ENCODE measurements at places on chromosomes 13 and 19.

DNA sequence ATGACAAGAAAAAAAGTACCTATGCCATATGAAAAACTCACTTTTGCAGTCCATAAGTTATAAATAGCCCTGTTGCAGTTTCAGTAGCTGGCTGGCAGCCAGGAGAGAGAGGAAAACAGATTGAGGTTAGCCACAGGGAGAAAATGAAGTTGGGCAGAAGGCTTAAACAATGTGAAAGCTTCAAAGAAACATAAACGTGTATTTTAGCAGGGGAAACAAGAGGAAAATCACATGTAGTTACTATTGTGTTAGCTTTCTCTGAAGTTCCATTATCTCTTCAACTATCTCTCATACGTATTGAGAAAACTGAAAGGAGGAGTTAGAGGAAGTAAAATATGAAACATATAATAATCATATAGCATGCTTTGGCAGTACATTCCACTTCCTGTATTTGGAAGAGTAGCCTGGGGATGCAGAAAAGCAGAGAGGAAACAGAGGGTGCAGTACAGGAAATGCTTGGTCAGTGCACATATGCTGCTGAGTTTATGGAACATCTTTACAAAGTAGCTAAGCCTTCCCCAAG lies 1551.1 kb downstream of the EFNB2 start:
- DNase-seq = no peak

DNA sequence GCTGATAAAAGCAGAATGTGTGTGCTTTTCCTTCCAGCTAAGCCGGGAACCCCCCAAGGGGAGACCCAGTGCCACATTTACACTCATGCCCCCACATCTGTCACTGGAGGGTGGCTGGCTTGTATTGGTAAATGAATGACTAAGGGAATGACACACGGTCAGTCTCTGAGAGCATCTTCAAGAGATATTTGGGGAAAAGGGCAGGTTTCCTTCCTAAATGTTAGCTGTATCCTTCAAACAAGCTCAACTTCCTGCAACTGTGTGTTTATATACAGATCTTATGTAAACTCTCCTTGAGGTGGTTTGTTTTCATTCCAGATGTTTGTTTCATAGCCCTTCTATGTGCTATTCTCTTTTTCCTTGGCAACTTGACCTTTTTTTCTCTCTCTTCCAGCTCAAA lies 192.6 kb downstream of the COL4A1 start:
- no peak for DNase-seq

DNA sequence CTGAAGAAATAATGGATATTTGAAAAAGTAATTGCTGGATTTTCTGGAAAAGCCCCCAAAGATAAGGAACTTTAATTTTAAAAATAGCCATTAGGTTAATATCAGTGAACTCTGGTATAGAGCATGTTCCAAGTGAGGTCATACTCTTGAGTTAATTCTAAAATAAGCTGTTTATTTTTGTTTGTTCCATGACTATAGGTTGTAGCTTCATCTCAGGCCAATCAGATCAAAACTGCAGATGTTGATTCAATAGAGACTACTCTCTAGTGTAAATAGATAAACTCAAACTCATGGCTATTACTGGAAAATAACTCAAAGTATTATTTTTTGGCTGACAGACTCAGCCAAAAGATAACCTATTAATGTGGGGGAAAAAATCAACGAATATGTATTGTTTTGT lies 815.1 kb downstream of the DIAPH3 start:
- DNase-seq = no peak

DNA sequence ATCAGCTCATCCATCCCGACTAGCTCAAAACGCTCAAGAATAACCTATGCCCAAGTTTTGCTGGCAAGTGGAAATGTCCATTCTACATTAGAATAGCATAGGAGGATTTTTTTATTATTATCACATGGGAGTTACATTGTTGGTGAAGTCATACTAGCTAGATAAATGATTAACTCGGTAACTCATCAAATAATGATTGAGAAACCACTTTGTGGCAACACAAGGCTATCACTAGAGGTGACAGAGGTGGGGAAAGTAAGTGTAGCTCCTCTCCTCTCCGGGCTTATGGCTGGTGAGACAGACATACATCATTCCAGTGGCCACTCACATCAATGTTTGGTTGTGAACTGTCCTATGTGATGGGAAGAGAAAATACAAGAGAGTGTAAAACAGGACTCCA lies 161.6 kb downstream of the ZIC5 start:
- DNase-seq = no peak

- DNase-seq = no peak
Measured at GRCh38 chr13:51520524-51520923, 63.7 kb upstream of the WDFY2 start.

DNA sequence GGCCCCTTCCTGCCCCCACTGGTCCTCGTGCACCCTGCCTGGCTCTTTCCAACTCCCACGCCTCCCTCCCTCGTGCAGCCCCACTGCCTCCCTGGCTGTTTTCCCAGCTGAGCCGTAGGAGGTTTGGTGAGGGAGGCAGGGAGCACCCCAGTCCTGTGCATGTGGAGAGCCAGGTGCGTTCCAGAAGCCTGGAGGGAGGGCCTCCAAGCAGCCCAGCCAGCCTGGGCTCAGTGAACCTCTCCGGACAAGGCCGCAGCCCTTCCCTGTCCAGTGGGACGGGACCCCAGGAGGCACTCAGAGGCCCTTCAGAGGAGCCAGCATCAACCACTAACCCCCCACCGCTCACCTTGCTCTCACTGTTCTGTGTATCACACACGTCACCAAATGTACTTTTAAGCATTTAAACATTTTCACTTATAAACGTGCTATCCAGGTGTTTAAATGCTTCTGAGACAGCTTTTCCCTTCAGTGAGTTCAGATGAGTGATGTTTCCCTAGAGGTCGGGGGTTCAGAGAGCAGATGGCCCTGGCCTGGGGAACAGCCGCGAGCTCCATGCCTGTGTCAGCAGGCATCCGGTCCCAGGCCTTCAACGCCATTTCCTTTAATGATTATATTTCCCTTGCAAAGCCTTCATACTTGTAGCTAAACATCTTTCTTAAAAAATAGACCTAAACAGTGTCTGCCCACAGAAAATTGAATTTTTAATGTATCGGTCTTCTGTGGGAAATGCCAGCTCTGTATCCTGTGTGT lies 122.6 kb downstream of the ATP11A start:
- DNase-seq = no peak

GRCh38 chr13:31965361-31966066 lies 66.1 kb upstream of the FRY start:
- DNase-seq = no peak

DNA sequence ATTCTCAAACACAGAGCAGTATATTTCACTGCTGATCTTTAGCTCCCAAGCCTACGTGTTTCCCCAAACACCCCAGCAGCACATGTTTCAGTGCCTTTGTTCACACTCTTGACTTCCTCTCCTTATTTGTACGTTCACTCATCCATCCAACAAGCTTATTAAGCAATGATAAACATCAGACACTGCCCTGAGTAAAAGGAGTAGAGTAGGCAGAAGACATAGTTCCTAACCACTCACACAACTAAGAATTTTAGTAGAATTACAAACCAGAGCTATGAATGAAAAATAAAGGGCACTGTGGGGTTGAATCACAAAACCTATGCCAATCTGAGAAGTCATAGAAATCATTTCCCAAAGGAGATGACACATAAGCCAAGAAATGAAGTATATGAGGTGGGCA lies 213.5 kb downstream of the DIAPH3 start:
- DNase-seq = no peak

- no peak for DNase-seq
Measured at GRCh38 chr19:6239871-6240676, 39.7 kb downstream of the MLLT1 start.

DNA sequence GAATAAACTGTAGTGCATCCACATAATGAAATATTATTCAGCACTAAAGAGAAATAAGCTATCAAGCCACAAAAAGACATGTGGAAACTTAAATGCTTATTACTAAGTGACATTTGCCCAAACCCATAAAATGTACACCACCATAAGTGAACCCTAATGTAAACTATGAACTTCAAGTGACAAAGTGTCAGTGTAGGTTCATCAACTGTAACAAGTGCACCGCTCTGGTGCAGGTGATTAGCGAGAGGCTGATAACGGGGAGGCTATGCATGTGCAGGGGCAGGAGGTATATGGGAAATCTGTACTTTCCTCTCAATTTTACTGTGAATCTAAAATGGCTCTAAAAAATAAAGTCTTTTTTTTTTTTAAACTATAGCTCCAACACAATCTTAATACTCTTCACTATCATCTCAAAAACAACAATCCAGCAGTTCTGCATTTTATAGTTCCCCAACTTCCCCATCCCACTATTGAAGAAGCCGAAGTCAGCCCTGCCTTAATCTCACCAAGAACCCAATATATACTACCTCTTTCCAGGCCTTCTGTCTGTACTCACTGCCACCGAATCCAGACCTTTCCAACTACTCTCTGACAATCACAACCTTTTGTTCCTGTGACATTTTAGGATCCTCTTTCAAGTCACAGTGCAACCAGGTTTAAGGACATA lies 22.6 kb downstream of the ELF1 start:
- no peak for DNase-seq

DNA sequence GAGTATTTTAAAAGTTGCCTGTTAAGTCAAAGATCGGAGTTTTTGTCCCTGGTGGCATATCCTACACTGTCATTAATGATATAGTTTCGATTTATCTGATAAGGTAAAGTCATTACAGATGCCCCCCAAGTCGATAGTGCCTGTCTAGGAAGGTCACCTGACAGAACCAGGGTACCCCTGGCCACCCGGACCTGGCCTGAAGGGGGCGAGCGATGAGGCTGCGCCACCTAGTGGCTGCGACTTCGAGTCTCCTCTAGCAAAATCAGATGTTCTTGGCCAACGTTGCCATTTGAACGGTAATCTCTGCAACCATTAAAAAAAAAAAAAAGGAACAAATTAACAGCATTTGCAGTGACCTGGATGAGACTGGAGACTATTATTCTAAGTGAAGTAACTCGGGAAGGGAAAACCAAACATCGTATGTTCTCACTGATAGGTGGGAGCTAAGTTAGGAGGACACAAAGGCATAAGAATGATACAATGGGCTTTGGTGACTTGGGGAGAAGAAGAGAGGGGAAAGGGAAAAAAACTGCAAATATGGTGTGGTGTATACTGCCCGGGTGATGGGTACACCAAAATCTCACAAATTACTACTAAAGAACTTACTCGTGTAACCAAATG lies 565.1 kb downstream of the LIG4 start:
- DNase-seq = no peak

DNA sequence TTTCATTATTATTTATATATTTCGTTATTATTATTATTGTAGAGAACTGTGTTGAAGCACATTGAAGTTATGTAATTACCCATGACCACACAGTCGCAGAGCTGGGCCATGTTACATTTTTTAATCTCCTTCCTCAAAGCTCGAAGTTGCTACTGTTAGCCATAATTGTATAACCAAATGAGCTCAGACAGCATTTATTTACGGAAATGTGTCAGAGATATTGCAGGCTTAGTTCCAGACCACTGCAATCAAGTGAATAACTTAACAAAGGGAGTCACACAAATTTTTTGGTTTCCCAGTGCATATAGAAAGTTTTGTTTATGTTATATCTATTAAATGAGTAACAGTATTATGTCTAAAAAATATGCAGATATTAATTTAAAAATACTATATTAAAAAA lies 147.1 kb upstream of the SLITRK1 start:
- DNase-seq = no peak

- DNase-seq = no peak
Measured at GRCh38 chr13:87331178-87331577, 340.0 kb upstream of the SLITRK5 start.

DNA sequence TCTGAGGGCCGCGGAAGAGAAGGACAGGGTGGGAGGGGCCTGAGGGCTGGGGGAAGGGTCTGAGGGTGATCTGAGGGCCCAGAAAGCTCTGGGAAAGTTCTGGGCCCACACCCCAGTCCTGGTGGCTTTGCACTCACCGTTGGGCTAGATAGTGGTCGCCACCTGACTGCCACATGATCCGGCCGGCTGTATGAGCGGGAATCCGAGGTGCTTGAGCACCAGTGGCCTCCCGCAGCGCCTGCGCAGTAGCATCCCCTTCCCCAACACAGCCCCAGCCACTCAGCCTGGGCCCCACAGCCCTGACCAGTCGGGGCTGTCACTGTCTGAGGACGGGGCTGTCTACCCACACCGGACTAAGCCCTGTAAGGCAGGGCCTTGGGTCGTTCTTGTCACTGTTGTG lies 15.0 kb downstream of the PRODH2 start:
- DNase-seq = no peak

DNA sequence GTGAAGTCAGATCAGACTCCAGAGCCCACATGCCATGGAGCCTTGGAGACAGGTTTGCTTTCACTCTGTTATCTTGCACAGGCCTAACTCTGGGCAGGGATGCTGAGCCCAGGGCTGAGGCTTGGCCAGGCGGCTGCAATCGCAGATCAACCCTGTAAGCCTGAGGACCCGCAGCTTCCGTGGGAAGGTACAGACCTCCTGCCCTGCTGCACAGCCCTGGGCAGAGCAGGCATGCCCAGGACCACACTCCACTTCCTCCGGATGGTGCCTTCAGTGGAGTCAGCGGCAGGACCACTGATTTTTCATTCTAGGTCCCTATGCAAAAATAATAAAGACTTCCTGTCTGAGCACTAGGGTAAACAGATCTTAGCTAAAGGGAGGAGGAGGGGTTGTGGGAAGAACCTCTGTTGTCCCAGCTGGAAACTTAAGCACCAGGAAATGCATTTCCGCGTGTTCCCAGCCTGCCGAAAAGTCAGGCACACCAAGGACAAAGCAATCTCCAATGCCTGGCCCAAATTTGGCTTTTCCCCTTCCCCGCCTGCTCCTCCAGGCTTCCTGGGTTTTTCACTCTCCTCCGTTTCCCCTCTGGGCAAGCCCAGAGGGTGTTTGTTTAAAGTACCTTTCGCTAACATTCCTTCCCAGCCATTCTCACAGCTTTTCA lies 87.3 kb downstream of the KCTD15 start:
- no peak for DNase-seq

DNA sequence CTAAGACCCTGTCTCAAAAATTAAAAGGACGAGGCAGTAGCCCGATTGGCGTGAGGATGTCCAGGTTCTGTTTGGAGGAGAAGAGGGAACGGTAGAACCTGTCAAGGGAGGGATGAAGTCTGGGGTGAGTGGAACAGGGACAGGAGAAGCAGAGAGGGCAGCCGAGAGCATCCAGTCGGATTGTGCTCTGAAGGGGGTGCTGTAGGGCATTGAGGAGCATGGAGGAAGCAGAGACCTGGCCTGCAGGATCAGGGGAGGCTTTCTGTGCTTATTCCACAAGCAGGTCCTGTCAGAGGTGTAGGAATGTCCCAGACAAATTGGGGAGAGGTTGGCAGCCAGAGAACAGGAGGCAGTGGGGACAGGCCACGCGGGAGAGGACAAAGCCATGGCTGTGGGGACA lies 14.1 kb downstream of the AP2A1 start:
- DNase-seq = no peak

DNA sequence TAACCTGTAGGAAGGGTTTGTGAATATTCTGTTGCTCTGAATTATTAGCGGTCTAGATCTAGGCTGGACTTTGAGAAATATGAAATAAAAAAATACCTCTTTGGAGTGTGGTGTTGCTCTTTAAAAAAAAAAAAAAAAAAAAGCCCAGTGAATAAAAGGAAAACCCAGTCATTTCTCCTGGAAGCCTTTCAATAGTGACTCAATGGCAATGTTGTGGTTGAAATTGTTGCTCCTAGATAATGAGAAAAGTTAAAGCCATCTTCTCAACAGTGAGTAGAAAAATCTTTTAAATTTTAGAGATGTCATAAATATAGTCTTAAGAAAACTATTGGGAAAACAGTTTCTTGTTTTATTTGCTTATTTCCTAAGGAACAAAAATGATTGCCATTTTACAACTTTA lies 135.3 kb downstream of the RFC3 start:
- DNase-seq = no peak

GRCh38 chr13:80047406-80047805 lies 293.5 kb downstream of the SPRY2 start:
- no peak for DNase-seq

- DNase-seq = no peak
Measured at GRCh38 chr19:30263830-30264381, 108.3 kb upstream of the ZNF536 start.
